Endodermal cell (in vitro differentiated cells): ENCODE measurements at places on chromosomes 2 and 18.
A peak's percentile ranks its signal among the peaks of the same experiment; 100 is the strongest.

DNA sequence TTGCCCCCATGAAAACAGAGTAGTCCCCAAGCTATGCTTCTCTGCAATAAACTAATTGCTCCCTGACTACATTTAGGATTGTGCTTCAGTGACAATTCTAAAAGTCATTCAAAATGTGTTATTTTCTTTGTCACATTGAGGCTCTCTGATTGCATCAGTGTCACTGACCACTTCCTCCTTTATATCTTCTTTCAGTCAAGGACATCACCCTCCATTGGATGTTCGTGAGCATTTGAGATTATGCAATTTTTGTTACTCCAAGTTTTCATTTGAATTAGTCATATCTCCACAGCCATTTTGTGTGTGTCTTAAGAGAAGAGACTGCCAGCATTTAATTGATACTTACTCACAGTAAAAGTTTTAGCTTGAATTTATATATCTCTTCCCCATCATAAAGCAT lies 780.8 kb upstream of the GCFC2 start:
- H3K27ac ChIP-seq: no peak overlapping the region
- H3K4me3 ChIP-seq: no peak overlapping the region
- no peak for DNase-seq
- no peaks in the 10 kb centered on the region for H3K36me3 ChIP-seq
- peaks cover 8% of the 10 kb centered on the region for H3K4me1 ChIP-seq
- H3K27me3 ChIP-seq: no peaks in the 10 kb centered on the region

DNA sequence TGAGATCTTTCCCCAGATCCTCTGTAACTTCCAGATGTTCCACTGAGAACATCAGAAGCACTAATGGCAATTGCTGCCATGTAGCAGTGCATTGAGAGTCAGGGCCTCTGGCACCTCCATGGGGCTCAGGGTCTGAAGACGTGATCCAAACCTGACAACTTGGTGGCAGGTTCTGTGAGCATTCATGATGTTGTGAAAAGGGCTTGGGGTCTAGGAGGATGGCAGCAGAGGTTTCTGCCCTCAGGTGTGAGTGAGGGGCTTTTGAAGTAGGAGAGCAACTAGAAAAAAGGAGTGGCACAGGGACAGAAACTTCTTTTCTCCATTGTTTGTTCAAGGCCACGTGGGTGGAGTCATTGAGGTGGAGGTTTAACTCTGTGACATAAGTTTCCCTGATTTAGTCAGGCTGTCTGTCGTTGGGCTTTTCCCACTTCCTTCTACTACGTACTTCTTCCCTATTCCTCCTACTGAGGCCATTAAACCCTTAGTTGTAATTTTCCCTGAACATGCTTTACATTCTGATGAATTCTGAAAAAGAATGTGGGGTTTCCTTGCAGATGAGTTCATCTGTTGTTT lies 13.1 kb downstream of the CFLAR start:
- H3K27ac ChIP-seq: no peak overlapping the region
- H3K36me3 ChIP-seq: peaks cover 51% of the 10 kb centered on the region
- no peak overlapping the region for H3K4me3 ChIP-seq
- peaks cover 17% of the 10 kb centered on the region for H3K4me1 ChIP-seq
- no peaks in the 10 kb centered on the region for H3K27me3 ChIP-seq

DNA sequence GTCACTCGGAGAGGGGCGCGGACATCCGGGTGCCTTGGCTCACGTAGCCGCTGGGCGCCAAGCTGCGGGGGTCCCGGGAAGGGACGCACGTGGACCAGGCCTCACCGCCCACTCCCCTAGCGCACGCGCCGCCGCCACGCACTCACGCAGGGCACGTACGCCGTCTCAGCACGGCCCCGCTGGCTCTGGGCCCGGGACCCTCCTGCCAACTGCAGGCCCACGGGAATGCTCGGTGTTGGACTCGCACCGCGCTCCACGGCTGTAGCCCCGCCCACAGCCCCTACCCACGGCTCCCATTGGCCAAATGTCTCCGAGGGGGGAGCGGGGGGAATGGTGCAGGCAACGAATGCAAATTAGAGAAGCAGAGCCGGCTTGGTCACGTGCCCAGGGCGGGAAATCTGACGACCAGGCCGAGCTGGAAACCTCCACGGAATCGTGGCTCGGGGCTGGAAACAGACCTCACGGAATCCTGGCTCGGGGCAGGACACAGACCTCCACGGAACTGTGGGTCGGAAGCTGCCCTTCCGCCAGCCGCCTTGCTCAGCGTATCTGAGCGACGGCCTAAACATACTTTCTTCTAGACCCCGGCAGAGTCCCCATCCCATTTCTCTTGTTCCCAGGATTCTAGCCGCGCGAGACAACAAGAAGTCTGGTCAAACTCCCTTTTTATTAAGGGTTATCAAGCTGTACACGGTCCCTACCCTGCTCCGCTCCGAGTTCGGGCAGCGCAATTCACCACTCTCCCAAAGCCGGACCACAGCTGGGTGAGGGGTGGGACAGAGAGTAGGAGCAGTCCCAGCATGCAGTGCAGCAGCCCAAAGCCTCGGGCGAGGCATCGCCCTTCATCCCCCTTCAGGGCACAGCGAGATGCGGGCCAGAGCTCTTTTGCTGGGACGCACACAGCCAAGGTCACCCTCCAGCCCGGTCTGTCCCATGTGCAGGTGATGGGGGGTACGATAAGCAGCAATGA lies at the start of gene ABCB6:
TSS of gene ABCB6 (minus strand) at position 227 of the 970 bp plus-strand sequence. CDS start 285 bp downstream, outside the sequence.
- peak within 1 kb of the TSS; percentile 81 for H3K27ac ChIP-seq
- DNase-seq: peak; percentile 97
- no peaks in the 10 kb centered on the region for H3K4me1 ChIP-seq
- no peaks in the 10 kb centered on the region for H3K27me3 ChIP-seq

GRCh38 chr2:204049635-204050034 lies 113.1 kb downstream of the ICOS start:
- H3K27me3 ChIP-seq: no peaks in the 10 kb centered on the region
- H3K36me3 ChIP-seq: no peaks in the 10 kb centered on the region
- H3K4me1 ChIP-seq: no peaks in the 10 kb centered on the region
- no peak overlapping the region for H3K27ac ChIP-seq
- H3K4me3 ChIP-seq: no peak overlapping the region

DNA sequence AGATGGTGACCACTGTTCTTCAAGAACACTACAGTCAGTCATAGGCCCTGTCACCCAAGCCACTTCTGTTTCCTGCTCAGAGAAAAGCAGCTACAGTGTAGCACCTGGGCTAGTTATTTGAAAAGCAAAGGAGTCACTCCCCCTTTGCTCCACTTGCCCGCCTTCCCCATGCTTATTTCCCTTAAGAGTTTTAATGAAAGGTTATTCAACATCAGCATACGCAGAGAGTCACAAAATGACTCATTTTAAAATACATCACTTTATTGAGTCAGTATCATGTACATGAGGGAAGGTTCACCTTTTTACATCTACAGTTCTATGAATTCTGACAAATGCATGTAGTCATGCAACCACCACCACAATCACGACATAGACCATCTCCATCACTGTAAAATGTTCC lies 71.3 kb downstream of the TNFRSF11A start:
- H3K27me3 ChIP-seq: no peaks in the 10 kb centered on the region
- no peak for DNase-seq
- no peaks in the 10 kb centered on the region for H3K36me3 ChIP-seq
- H3K4me3 ChIP-seq: no peak overlapping the region
- no peaks in the 10 kb centered on the region for H3K4me1 ChIP-seq
- no peak overlapping the region for H3K27ac ChIP-seq

DNA sequence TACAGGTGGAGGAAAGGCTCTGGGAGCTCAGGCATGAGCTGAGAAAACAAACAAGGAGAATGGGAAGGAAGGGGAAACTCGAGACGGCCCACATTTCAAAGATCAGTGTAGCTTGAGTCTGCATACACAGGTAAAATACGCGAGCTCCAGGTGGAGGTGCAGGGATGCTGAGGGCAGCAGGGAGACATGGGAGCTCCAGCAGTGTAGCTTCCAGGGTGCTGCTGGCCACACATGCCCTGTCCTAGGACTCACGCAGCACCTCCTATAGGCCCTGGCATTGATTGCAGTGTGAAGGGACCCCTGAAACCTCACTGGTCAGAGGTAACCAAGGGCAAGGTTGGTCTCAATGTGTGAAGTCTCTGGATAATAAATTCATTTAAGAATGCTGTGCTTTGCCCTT lies 362.8 kb upstream of the HS6ST1 start:
- peak; percentile 67 for DNase-seq
- H3K4me3 ChIP-seq: no peak overlapping the region
- H3K27ac ChIP-seq: no peak overlapping the region

DNA sequence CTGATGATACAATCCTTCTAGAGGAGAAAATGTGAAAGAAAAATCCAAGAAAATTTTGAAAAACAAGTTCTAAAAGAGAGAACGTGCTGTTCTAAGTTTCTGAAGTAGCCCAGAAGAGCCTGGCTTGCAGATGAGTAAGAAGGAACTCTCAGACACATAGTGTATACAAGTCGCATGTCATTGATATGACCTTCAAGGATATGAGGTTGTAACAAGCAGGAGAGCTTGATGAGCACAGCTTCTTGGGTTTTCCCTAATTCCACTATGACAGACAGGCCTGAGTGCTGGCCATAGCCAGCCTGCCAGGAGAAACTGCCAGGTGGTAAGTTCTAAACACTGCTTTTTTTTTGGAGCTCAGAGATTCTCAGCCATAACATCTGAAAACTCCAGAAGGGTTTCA lies 235.7 kb upstream of the SIX2 start:
- no peaks in the 10 kb centered on the region for H3K27me3 ChIP-seq
- H3K27ac ChIP-seq: no peak overlapping the region
- no peaks in the 10 kb centered on the region for H3K36me3 ChIP-seq
- no peak overlapping the region for H3K4me3 ChIP-seq
- no peaks in the 10 kb centered on the region for H3K4me1 ChIP-seq

DNA sequence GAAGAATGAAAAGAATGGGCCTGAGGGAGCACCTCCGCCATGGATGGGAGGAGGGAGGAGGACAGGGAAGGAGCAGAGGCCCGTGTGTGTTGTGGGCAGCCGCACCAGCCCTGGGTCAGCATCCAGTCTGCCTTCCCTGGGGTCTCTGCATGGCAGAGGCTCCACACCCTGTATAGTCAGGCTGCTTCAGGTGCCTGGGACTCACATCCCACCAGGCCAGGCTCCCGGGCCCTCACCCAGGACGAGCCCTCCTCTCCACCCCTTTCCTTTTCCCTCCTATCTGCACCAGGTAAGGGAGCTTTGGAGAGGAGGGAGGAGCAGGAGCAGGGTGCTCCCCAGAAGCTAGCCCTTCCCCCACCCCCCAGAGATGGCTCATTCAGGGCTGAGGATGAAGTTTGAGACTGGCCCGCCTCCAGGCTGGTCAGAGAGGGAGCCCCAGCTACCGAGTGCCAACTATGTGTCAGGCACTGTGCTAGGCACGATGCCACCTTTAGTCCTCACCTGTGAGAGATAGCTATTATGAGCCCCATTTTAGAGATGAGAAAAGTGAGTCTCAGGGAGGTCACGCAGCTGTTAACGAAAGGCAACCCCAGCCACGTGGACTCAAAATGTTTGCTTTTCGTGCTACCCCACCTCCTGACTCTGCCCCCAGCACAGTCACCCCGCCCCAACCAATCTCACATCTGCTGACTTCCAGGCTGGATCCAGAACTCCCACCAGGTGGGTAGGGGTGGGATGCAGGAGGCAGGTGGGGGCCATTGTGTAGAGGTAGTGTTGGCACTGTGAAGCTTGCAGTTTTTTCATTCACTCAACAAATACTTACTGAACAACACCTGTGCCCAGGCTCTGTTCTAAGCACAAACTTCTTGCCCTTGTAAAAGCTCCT lies 242.1 kb downstream of the DYSF start:
- no peak overlapping the region for H3K27ac ChIP-seq
- no peaks in the 10 kb centered on the region for H3K36me3 ChIP-seq

DNA sequence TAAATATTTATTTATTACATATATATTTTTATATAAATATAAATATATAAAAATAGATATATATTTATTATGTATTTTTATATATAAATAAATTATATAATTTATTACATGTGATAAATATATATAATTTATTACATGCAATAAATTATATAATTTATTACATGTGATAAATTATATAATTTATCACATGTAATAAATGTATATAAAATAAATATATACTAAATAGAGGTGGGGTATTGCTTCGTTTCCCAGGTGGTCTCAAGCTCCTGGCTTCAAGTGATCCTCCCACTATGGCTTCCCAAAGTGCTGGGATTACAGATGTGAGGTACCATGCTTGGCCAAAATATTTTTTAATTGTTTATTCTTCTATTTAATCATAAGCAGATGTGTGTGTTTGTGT lies 3.6 kb upstream of the G6PC2 start:
- H3K4me3 ChIP-seq: no peak overlapping the region
- H3K27me3 ChIP-seq: peaks cover 2% of the 10 kb centered on the region
- no peaks in the 10 kb centered on the region for H3K36me3 ChIP-seq
- no peak overlapping the region for H3K27ac ChIP-seq
- no peaks in the 10 kb centered on the region for H3K4me1 ChIP-seq

- no peaks in the 10 kb centered on the region for H3K4me1 ChIP-seq
- H3K4me3 ChIP-seq: no peak overlapping the region
- H3K36me3 ChIP-seq: no peaks in the 10 kb centered on the region
- no peaks in the 10 kb centered on the region for H3K27me3 ChIP-seq
These were observed 211.2 kb upstream of the MYT1L start for GRCh38 chr2:2542316-2542715.

- no peaks in the 10 kb centered on the region for H3K36me3 ChIP-seq
- peak overlapping the region; percentile 93 for H3K4me3 ChIP-seq
- H3K27me3 ChIP-seq: peaks cover 5% of the 10 kb centered on the region
- peak overlapping the region; percentile 63 for H3K27ac ChIP-seq
These were observed 755 bp upstream of the ATP9B start for GRCh38 chr18:79068341-79068936.

DNA sequence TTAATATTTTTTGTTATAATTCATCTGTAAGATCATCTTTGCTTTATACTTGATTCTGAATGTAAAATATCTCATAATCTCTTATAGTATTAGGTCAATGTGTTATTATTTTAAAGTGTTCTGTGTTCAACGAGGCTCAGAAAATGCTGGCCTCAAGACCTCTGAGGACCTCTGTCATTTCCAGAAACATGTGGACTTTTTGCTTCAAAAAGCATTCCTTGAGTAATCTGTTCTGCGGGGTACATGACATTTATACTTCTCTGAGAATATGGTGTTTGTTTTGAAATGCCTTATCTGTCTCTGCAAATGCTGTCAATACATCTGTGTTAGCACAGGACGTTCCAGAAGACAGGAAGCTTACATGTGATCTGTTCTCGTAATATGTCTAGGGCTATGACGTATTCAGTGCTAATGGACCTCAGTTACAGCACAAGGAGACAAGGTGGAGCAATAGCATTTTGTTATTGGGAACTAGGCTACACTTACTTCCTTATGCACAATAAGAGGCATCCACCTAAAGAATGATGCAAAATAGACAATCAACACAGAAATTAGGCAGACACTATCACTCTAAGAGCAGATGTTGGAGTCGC lies 37.6 kb upstream of the IL1RL1 start:
- peak overlapping the region; percentile 70 for H3K4me3 ChIP-seq
- H3K27me3 ChIP-seq: no peaks in the 10 kb centered on the region
- no peak overlapping the region for H3K27ac ChIP-seq
- H3K4me1 ChIP-seq: peaks cover 16% of the 10 kb centered on the region

GRCh38 chr2:219368690-219369191 lies 19.0 kb downstream of the DNPEP start:
- H3K4me3 ChIP-seq: no peak overlapping the region
- H3K27ac ChIP-seq: no peak overlapping the region
- H3K4me1 ChIP-seq: no peaks in the 10 kb centered on the region

- H3K36me3 ChIP-seq: peaks cover 46% of the 10 kb centered on the region
- H3K4me1 ChIP-seq: no peaks in the 10 kb centered on the region
- H3K4me3 ChIP-seq: no peak overlapping the region
These were observed 23.6 kb downstream of the FZD5 start for GRCh38 chr2:207746131-207746530.

- H3K27me3 ChIP-seq: no peaks in the 10 kb centered on the region
- no peak overlapping the region for H3K4me3 ChIP-seq
- DNase-seq: no peak
These were observed 127.5 kb downstream of the PARD3B start for GRCh38 chr2:204672772-204673171.
